CD4-positive, alpha-beta T cell treated with Interferon alpha-2 for 1 hour (primary cell): ENCODE measurements at places on chromosomes 11 and 22.

GRCh38 chr11:86442420-86442819 lies 67.7 kb downstream of the CCDC81 start:
- no peak for DNase-seq

GRCh38 chr22:40666151-40666848 lies 13.0 kb upstream of the MCHR1 start:
- no peak for DNase-seq

- DNase-seq: no peak
These were observed 45.3 kb upstream of the POGLUT3 start for GRCh38 chr11:108543316-108543964.

DNA sequence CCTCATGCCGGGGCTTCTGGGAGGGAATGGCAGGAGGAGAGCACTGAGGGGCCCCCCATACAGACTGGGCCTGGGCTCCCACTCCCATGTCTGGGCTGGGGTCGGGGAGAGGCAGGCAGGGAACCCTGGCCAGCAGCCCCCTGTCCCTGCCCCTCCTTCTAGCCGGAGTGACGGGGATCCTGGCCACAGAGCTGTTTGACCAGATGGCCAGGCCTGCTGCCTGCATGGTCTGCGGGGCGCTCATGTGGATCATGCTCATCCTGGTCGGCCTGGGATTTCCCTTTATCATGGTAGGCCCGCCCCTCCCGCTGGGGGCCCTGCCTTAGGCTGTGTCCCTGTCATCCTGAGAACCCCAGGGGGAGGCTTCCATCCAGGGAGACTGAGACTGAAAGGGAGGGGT lies 10.0 kb upstream of the MIF start:
- DNase-seq: no peak

GRCh38 chr11:82986446-82986845 lies 84.9 kb downstream of the DDIAS start:
- no peak for DNase-seq

- no peak for DNase-seq
These were observed 15.8 kb downstream of the A4GALT start for GRCh38 chr22:42704896-42705295.

- DNase-seq: no peak
These were observed 33.0 kb upstream of the MYOD1 start for GRCh38 chr11:17686231-17686980.

DNA sequence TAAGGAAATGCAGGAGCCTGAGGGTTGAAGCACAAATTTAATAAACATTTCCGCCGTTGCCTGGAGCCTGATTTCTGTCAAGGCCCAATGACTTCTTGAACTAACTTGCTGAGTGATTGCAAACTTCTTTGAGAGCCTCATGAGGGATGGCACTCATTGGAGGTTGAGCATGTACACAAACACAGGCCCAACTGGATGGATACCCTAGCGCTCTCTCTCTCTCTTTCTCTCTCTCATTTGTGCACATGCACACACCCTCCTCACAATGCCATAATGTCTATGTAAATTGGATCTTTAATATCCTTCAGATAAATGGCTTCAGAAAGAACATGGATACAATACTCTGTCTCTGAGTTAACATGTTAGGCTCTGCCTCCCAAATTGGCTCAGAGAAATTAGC lies 597.7 kb upstream of the CADM1 start:
- no peak for DNase-seq

DNA sequence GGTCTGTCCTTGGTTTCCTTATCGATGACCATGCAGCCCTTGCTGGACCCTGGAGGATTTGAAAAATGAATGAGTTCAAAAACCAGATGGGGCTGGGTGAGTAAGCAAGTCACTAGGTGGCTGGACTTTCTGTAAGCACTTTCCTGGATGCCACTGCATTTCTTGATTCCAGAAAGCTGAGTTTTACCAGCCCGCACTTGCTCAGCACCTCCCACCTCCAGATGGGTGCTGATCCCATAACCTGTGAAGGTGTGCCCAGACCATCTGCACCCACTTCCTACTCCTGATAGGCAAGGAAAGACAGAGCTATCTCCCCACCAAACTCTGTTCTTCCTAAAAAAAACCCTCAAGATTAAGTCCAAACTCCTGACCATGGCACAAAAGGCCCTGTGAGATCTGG lies 21.1 kb downstream of the ASCC2 start:
- DNase-seq: no peak
